ENCODE measurements at places on chromosomes 7 and 10.

DNA sequence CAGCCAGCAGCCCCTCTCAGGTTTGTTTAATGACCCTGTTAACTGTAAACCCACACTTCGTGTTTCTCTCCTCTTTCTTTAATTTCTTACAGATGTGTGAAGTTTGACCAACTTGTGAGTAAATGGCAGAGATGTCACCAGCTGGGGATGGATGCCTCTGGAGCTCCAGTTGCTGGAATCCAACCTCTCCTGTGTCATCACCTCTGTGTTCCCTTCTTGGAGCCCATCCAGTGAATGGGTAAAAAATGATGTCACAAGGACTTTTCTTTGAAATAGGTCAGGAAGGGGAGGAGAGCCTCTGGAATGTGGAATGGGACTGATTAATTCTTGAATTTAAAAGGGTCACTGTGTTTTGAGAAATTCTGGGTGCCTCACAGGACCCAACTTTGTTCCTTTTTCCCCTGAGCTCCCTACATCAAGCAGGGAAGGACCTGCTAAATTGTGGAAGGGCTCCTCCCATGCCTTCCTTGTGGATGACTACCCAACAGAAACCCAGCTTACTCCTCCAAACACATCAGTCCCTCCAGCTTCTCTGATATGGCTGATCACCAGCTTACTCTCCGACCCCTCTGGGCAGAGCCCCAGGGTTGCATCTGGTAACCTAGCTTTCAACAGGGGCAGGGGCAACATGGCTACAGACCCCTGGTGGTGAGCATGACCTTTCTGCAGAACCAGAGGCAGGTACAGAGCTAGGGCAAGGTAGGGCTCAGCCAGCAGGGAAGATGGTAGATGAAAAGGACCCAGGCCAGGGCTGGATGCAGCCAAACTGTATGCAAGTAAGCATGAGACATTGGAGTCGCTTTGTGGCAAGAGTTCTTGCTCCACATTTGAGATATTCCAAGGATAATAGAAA, 67.5 kb downstream of the STRA8 start:
- DNase-seq = no peak

DNA sequence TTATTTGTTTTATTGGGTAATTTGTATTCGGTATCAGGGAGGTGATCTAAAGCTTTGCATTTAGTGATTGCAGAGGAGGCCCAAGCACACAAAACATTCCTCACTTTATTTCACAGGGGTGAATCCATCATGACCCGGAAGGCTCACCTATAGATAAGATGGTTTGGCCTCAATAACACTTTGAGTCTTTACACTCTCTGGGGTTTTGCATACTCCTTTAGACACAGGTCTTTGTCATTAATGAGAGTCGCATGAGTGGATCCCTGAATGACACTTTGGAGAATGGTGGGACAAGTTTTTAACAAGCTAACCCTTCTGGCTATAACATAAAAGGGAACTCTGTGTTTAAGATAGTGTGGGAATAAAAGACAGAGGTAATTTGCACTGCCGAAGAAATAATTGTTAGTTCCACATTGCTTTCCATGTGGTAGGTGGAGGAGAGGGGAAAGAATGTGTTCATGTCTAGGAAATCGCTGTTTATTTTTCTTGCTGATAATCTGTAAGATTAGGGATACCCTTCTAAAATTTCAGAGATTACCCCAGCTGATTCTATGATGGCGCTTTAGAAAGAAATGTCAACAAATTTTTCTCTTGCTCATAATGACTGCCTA, 455.8 kb downstream of the TFEC start:
- DNase-seq = no peak

DNA sequence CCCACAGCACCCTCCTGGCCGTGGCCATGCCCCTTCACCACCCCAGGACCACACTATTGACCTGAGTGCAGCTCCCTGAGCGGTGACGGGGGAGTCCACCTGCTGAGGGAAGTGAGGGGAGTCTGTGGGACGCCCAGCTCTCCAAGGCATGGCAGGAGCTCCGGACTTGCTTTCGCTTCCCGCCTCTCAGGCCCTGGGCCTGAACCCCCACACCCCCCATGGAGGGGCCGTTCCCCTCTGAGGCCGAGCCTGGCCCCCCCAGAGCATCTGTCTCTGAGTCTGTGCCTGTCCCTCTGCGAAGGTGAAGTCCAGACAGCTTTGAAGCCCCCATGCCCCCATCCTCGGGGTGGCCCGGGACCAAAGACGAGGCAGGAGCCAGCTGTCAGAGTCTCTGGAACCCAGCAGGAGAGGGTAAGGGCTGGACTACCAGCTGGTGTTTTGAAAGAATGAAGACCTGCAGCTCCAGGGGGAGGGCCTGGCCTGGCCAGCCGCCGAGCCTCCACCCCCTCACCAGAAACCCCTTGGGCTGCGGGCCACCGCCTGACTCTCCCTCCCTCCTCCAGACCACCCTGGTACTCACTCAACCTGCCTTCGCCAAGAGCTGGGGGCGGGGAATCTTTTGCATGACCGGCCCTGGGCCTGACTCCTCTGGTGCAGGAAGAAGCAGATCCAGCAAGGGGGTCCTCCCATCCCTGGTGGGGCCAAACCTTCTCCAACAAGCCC, 114.0 kb downstream of the PDGFA start:
- no peak for DNase-seq

GRCh38 chr10:12704488-12704887, 297.0 kb downstream of the CCDC3 start:
- no peak for DNase-seq

- peak; percentile 50 for DNase-seq
Observed at GRCh38 chr10:96118604-96119450, 11.3 kb upstream of the ZNF518A start.

DNA sequence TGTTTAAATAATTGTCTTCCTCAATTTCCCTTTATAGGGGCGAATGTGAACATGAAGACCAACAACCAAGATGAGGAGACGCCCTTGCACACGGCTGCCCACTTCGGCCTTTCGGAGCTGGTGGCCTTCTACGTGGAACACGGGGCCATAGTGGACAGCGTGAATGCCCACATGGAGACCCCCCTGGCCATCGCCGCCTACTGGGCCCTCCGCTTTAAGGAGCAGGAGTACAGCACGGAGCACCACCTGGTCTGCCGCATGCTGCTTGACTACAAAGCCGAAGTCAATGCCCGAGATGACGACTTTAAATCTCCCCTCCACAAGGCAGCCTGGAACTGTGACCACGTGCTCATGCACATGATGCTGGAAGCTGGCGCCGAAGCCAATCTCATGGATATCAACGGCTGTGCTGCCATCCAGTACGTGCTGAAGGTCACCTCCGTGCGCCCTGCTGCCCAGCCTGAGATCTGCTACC, 42.1 kb downstream of the ASB4 start:
- no peak for DNase-seq

- DNase-seq = no peak
Observed at GRCh38 chr7:107994421-107995030, 8.4 kb downstream of the LAMB1 start.

DNA sequence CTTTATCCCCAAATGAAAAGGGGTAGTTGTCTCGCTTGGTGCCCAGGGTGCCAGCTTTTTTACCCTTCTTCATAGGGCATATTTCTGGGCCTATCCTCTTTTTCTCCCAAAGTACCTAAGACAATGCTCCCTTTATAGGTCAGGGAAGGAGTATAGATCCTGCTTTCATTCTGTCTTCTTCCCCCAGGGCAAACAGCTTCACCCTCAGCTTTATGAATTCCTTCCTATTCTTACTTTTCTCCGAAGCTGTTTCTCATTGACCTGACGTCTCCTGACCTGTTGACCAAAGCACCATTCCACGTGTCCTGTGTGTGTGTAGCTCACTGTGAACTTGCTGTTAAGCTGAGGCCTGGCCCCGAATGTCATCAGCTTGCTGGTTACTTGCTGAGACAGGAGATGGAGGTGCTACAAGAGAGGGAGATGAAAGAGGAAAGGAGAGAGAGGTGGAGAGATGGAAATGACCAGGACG, 48.9 kb downstream of the PYROXD2 start:
- DNase-seq = no peak

DNA sequence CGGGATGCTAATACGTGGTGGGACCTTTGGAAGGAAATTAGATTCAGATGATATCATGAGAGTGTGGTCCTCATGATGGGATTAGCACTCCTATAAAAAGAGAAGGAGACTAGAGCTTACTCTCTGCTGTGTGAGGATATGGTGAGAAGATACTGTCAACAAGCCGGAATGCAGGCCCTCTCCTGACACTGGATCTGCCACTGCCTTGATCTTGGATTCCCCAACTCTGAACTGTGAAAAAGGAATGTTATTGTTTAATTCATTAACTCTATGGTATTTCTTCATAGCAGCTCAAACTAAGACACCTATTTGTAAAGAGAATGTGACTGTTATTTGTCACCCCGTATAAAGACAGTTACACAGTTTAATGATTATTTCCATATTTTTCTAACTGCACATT, 1227.5 kb upstream of the C7orf33 start:
- no peak for DNase-seq

DNA sequence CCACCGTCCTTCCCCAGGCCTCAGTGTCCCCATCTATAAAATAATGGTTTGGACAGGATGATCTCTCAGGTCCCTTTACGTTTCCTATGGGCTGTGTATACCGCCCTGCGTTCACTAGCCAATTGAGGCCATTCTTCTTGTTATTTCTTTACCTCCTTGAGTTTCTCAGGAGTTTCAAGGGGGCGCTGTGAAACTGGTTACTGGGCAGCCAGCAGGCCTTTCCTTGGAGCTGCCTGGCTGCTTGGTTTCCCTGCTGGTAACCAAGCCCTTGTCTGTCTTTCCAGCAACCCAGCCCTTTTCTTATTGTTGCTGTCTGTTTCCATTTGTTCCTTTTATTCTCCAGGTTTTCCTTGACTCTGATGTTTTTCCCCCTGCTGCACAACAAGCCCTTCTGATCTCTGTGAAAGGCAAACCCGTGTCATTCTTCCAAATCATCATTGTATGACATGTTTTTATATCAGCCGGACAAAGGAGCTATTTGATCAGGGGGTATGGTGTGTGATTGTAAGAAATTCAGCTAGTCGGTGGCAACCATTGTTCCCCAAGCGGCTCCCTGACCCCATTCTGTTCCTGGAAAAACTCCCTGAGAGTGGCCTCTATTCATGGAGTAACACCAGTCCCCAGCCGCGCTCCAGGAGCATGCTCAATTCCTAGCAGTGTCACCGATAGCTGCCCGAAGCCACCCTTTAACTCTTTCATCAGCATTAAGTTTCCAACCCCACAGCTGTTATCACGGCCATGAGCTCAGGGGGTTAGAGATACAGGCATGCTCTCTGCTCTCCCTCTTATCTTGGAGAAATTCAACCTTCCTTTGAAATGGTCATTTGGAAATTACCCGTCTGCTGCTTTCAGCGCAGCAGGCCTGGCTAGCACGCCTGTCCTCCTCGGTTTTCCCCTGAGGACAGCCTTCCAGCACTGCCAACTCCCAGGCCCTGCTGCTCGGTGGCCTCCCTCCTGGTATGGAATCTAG, 26.6 kb downstream of the FGF8 start:
- DNase-seq = no peak

DNA sequence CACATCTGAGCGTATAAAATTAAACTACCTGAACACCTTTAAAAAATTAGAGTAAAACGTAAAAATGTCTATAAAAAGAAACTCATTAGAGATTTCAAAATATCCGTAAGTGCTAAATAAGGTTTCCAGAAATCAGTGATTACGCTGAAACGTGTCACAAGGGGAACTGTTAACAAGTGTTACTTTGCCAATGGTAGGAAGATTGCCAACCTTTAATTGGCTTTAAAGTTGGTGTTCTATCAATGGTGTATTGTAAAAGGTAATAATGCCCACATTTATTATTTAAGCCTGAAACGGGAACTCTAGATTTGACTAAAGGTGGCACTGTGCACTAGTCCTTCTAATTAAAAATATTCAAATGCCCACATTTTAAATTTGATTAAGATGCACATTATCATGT, 37.8 kb upstream of the HIBADH start:
- no peak for DNase-seq

GRCh38 chr10:28284126-28284525, 18.7 kb downstream of the MPP7 start:
- DNase-seq = peak; percentile 3

DNA sequence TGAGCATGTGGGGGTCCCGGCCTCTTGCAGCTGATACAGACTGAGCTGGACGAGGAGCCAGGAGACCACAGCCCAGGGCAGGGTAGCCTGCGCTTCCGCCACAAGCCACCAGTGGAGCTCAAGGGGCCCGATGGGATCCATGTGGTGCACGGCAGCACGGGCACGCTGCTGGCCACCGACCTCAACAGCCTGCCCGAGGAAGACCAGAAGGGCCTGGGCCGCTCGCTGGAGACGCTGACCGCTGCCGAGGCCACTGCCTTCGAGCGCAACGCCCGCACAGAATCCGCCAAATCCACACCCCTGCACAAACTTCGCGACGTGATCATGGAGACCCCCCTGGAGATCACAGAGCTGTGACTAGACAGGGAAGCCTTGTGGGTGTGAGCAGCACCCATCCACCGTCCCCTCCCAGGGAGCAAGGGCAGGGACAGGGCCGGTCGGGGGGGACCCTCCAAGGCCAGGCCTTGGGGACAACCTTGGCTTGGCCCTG, 36.1 kb downstream of the PSAP start:
- DNase-seq = no peak

GRCh38 chr10:119759832-119760231, 34.0 kb downstream of the INPP5F start:
- DNase-seq = no peak

DNA sequence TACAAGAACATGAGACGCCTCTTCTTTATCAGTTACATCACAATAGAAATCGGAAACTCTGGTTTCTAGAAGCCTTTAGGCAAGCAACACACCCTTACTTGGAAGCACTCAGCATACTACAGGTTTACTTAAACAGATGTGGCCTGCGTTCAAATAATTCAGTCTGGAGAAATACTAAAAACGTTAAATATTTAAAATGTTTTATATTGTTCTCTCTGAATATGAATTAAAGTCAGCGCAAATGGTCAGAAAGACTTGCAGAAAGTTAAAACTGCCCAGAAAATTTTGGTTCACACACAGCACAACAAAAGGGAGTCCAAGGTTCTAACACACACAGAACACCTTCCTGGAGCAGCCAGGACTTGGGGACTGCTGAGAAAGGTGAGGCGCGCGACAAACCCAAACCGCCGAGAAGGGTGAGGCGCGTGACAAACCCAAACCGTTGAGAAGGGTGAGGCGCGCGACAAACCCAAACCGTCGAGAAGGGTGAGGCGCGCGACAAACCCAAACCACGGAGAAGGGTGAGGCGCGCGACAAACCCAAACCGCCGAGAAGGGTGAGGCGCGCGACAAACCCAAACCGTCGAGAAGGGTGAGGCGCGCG, 25.8 kb downstream of the ESYT2 start:
- DNase-seq = no peak

- DNase-seq = no peak
Observed at GRCh38 chr7:116438267-116438666, 61.3 kb upstream of the CAV2 start.

- no peak for DNase-seq
Observed at GRCh38 chr10:26499426-26499825, 61.3 kb downstream of the APBB1IP start.

DNA sequence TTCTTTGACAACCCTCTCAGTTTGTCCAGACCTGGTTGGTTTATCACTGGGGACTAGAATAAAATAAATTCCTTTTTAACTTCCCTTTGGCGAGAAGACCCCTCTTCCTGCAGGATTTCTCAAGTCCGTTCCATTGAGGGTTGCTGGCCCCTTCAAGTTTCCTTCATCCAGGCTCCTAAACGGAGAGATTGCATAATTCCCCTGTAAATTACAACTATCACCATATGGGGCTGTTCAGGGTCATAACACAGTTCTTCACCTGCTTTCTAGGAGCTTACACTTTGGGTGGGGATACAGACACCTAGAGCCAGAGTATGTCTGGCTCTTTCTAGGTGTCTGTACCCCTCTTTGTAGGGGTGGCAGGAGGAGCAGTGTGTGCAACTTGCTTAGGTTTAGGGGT, 3.3 kb upstream of the COPS6 start:
- no peak for DNase-seq
